HuH-7.5 (cell line): ENCODE measurements at places on chromosomes 3 and 15.
A peak's percentile ranks its signal among the peaks of the same experiment; 100 is the strongest.

- no peak for DNase-seq
Observed at GRCh38 chr15:101404245-101404644, 85.3 kb downstream of the PCSK6 start.

- DNase-seq: no peak
Observed at GRCh38 chr3:178381971-178382448, 154.2 kb upstream of the KCNMB2 start.

DNA sequence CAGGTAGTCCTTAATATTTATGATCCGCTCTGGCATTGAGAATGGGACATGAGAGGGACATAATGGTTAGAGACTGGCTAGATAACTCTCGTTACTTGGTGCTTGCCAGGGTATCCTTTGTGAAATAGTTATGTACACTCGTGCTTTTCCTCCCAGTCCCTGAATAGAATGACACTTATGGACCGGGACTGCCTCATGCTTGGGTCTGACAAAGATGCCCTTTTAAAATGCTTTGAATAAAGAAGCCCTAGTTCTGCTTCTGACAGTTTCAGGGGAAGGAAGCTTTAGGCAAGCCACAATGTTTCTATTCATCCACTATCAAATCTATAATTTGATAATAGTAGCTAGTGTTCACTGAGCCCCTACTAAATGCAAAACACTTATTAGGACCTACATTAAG lies 29.4 kb downstream of the POLR2M start:
- DNase-seq: no peak

GRCh38 chr3:111070772-111071256 lies 802 bp upstream of the NECTIN3 start:
- DNase-seq: no peak

DNA sequence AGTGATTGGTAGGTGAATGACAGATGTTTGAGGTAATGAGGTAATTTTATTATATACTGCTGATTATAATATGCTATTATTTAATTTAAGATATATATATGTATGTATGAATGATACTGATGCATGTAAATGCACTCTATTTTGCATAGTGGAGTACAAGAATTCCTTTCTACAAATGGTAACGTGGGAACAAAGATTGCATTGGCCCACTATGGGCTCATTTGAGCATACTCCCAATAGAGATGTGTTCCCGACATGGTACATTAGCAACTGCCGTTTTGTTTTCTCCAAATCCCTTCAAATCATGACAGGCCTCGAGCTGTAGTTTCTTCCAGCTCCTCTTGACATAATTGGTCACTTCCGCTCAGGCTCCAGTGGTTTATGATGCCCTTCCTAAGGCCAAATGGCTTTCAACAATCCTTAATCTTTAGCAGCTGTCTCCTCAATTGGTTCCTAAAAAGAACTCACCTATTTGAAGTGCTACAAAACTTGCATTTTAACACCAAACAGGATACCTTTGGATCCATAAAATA lies 266.1 kb downstream of the ADAMTSL3 start:
- no peak for DNase-seq

GRCh38 chr3:10515396-10515795 lies 10.0 kb upstream of the ATP2B2 start:
- no peak for DNase-seq

GRCh38 chr3:31974471-31974870 lies 6.6 kb downstream of the OSBPL10 start:
- peak; percentile 35 for DNase-seq

DNA sequence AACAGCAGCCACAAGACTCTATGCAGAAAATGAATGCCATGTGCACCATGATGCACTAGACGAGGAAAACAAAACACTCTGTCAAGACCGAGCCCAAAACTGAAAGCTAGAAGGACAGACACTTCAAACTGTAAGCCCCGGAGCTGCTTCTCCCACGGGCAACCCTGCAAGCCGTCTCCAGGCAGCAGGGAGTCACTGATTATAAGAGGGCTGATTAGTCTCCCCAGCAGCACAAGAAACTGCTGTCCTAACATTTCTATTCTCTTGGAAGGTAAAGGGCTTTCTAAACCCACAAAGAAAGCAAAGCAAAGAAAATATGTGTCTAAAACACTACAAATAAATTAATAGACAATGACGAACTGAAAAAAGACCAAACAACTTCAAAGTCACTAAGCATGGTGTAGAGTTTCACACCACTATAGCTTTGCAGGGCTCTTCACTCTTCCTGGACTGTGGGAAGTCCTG lies 15.5 kb downstream of the TBC1D2B start:
- no peak for DNase-seq

DNA sequence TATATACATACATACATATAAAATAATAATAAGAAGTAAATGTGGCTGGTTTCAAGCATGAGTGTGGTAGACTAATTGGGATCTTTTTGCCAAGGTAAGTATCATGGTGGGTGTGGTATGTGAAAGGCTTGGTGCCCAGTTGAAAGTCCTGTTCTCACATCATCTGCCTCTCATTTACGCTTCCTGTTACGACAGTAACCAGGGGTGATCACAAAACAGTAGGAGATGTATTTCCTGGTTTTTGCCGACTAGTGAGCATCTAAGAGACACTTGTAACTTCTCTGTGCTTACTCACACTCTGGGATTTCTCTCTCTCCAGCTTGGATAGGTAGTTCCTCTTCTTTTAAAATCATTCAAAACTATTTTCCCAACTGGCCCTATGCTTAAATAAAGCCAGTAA lies 1028.3 kb upstream of the NR2F2 start:
- no peak for DNase-seq
